ENCODE measurements at places on chromosomes 4 and X.
A peak's percentile ranks its signal among the peaks of the same experiment; 100 is the strongest.

DNA sequence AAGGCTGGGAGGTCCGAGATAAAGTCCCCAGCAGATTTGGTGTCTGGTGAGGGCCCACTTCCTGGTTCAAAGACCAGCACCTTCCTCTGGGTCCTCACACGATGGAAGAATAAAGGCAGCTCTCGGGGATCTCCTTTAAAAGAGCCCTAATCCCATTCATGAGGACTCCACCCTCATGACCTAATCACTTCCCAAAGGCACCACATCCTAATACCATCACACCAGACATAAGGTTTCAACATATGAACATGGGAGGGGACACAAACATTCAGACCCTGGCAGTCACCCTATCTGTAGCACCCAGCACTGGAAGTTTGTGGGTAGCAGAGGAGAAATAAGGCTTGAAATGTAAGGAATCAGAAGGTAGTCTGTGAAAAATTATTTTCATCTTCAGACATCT, 112.9 kb upstream of the NOCT start:
- no peak for DNase-seq

DNA sequence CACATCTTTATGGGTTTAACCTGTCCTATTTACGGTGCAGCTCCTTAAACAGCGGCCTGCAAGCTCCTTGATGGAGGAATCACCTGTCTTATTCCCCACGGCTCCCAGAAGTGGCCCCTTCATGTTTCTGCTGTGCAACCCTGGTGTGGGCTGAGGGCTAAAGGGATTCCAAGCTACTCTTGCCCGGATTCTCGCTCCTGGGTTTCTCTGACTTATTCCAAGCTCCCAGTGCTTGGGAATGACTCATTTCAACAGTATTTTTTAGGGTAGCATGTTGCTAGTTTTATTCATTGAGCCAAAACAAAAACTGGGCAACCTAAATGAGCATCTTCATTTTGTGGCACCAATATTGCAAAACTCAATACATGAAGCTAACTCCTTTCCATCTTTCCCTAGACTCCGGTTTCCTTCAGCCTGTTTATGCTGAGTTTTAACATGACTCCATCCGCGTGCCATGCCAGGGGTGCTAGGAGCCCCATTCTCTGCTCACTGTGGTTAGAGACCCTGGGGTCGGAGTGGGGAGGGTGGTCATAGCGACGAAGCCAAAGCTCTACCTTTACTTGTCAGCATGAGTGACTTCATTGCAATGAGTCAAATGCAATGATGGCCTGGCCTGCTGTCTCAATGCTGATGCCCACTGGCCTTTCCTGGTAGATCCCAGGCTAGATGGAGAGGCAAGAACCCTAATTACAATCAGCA, 349.7 kb downstream of the NR3C2 start:
- no peak for DNase-seq

- DNase-seq, result peak; percentile 29
These were observed 51.1 kb downstream of the SCML1 start for GRCh38 chrX:17788439-17788838.

DNA sequence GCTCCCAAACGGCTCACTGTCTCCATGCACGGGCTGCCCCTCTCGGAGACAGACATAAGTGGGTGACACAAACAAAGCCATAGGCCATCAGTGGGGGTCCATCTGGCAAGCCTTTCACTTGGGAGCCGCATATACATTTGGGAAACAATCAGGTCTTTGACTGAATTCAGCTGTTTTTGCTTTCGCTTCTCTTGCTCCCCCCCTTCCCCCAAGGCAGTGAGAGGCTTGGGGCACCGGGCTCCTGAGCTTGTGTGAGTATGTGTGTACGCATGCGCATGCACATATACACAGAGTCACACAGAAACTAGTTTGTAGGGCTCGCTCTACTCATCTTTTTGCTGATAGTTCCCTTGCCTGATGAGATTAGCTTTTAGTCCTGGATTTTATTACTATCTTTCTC, 284.4 kb downstream of the AFF2 start:
- no peak for DNase-seq

GRCh38 chr4:26503844-26504243, 13.6 kb upstream of the CCKAR start:
- no peak for DNase-seq

DNA sequence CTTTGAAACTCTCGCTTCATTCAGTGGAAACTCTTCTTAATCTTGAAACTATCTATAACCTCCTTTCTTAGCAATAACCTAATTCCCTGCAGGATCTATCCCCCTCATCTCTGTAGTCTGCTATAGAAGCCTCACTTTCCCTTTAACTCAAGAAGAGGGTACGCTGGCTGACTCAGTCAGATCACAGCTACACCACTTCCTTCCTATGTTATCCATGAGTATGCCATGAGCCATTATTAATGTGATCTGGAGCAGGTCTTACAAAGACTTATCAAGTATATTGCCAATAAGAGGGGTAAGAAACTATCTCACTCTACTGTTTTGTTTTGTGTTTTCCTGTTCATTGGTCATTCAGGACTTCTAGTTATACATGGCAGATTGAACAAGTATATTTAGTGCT, 165.3 kb downstream of the PJA1 start:
- DNase-seq, result no peak

DNA sequence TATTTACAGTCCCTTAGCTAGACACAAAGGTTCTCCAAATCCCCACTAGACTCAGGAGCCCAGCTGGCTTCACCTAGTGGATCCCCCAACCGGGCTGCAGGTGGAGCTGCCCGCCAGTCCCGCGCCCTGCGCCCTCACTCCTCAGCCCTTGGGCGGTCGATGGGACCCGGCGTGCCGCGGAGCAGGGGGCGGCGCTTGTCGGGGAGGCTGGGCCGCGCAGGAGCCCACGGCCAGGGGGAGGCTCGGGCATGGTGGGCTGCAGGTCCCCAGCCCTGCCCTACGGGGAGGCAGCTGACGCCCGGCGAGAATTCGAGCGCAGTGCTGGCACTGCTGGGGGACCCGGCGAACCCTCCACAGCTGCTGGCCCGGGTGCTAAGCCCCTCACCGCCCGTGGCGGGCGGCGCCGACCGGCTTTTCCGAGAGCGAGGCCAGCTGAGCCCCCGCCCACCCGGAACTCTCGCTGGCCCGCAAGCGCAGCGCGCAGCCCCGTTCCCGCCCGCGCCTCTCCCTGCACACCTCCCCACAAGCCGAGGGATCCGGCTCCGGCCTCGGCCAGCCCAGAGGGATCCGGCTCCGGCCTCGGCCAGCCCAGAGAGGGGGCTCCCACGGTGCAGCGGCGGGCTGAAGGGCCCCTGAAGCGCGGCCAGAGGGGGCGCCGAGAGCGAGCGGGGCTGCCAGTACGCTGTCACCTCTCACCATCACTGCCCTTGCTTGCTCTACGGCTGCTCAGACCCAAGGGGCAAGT, 39.4 kb downstream of the WFS1 start:
- no peak for DNase-seq

GRCh38 chr4:6703786-6704185, 5.9 kb downstream of the MRFAP1L1 start:
- no peak for DNase-seq

- DNase-seq, result no peak
These were observed 466.8 kb upstream of the INTU start for GRCh38 chr4:127165971-127166370.

DNA sequence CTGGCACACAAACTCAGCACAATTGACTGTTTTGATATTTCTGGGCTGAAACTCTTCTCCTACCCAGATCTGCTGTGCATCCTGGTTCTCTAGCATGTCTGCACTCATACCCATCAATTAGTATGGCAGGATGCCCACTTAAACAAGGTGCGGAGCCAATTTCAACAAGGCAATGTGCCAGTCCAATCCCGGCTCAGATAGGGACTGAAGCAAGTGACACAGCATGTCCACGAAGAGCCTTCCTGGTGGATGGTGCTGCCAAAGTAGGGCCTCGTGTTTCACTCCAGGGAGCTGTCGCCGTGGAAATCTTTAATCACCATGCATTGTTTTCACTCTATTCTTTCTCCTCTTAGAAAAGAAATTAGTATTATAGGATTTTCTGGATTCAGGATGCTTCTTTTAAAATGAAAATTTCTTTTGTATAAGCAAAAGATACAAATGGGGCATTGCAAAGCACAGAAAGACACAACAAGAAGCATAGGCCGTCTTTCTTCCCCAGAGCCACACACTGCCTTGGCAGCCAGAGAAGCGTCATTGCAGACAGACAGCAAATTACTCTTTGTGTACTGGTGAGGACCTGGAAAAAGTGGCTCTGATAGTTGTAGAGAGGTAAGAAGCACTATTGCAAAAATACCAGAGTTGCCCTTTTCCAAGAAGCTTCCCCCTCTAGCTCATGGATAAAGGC, 40.6 kb upstream of the LSM6 start:
- peak; percentile 3 for DNase-seq

- no peak for DNase-seq
These were observed 10.5 kb downstream of the CD99L2 start for GRCh38 chrX:150887906-150888465.

DNA sequence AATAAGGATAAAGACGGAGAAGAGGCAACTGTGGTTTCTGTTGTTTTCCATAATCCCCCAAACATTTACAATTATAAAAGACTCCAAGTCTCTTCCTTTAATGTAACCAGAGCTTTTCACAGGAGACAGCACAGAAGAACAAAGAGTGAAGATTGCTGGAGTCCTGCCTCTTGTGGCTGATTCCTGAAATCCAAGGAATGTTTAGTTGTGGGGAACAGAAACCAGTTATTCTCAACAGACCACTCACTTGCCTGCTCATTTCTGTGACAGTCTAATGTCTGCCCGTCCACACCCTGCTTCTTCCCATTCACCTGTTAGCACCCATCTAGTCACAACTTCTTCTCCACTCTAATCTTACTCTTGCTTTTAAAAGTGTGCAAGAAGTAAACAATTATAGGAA, 12.1 kb downstream of the TEX13B start:
- DNase-seq, result no peak

DNA sequence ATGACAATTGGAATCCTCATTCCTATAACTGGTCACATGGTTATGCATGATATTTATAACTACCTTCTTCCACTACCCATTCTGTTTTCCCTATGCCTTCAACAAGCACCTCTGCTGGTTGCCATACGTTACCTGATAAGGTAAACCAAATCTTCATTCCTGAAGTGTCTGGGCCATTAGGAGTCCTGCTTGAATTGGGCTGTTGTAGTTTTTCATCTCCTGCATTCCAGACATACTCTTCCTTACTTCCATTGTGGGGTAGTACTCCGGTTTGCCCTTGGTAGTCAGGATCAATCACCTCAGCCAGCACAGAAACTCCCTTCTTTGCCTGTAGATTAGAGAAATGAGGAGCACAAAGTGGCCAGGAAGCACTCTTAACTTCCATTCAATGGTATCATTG, 109.1 kb upstream of the LANCL3 start:
- DNase-seq, result no peak

GRCh38 chrX:109374262-109374960, 107.5 kb downstream of the GUCY2F start:
- DNase-seq, result peak; percentile 4

Data from fibroblast of pulmonary artery (primary cell).